ENCODE measurements at places on chromosomes 4 and X.

GRCh38 chrX:41085878-41086626, 807 bp downstream of the USP9X start:
- DNase-seq = peak; percentile 51

GRCh38 chrX:87338510-87338909, 179.1 kb upstream of the KLHL4 start:
- DNase-seq = peak; percentile 27

DNA sequence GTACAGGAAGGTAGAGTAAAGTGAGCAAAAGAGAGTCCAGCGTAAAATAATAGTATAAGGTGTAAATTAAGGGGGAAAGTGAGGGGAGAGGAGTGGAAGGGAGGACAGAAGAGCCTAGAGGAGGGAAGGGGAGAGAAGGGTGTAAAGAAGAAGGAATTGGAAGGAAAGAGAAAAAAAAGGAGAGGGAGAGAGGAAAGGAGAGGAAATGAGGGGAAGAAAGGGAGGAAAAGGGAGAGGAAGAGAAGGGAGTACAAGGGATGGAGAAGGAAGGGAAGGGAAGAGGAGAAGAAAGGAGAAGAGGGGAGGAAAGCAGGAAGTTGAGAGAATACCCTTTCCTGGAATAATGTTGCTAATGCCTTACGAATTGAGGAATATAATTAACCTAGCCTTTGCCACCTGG, 3.3 kb upstream of the FAT4 start:
- no peak for DNase-seq

- DNase-seq = peak; percentile 13
Measured at GRCh38 chr4:120658772-120659171, 263.8 kb downstream of the PRDM5 start.

DNA sequence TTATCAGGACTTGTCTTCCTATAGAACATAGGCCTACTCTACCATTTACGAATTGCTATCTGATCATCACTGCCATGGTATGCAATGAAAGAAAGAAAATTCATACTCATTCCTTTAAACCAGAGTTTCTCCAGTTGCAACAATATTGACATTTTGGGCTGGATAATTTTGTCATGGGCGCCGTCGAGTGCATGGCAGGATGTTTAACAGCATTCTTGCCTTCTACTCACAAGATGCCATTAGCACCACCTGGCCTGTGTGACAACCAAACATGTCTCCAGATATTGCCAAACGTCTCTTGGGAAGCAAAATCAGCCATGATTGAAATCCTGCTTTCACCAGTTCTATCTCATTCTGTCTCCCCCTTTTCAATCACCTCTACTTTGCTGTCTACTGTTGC, 63.6 kb upstream of the ARHGAP24 start:
- no peak for DNase-seq

DNA sequence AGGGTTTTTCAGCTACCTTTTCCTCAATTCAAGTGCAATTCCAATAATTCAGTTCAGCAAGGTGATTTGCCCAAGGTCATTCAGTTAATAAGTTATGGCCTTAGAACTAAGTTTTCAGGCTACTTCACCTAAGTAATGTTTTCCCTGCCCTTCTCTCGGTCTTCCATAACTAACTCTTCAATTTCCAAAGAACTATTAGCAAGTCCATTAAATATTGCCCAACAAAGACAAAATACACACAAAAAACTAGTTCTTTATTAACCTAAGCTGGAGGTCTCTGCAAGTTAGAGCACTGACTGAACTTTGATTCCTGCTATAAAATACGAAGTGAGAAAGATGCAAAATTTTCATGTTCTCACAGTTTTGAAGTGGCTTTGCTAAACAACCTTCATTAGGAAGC, 26.8 kb upstream of the GK start:
- no peak for DNase-seq

DNA sequence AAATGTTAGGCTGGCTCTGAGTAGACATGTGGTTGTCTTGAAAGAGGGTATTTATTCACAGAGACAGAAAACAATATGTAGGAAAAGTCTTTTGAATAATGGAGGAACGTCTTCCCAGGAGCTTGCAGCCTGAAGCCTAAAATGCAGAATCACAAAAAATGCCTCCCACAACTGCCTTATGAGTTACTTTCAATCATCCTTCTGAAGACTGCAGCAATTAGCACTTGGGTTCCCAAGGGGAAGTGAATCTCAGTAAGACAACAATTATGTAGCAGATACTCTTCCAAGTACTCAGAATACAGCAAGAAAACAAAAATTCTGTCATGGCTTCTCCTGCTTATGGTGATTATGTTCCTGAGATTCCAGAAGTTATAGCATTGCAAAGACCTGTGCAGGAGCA, 166.6 kb upstream of the TBL1X start:
- DNase-seq = peak; percentile 20

- DNase-seq = no peak
Measured at GRCh38 chr4:186642998-186643397, 80.7 kb downstream of the FAT1 start.

- DNase-seq = peak; percentile 73
Measured at GRCh38 chr4:116358633-116359222, 726.6 kb downstream of the TRAM1L1 start.

- no peak for DNase-seq
Measured at GRCh38 chr4:2924765-2925301, 38.4 kb downstream of the NOP14 start.

- DNase-seq = no peak
Measured at GRCh38 chr4:25847329-25847728, 15.5 kb downstream of the SEL1L3 start.

DNA sequence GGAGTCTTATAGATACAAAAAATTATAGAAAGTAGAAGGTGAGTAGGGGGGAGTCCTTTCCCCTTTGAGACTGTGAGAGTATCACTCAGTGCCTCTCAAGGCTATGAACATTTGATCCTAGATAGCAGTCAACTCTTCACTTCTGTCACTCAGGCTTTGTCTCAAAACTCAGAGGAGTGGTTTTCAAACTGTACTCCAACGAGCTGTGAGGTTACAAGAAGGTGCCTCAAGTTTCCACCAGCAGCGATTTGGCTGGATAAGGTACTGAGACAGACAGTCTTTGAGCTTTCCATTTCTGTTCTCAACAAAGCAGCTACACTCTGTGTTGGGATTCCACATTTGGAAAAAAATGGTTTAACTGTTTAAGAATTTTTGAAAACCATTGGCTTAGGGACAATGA, 48.0 kb upstream of the NDST3 start:
- DNase-seq = no peak

DNA sequence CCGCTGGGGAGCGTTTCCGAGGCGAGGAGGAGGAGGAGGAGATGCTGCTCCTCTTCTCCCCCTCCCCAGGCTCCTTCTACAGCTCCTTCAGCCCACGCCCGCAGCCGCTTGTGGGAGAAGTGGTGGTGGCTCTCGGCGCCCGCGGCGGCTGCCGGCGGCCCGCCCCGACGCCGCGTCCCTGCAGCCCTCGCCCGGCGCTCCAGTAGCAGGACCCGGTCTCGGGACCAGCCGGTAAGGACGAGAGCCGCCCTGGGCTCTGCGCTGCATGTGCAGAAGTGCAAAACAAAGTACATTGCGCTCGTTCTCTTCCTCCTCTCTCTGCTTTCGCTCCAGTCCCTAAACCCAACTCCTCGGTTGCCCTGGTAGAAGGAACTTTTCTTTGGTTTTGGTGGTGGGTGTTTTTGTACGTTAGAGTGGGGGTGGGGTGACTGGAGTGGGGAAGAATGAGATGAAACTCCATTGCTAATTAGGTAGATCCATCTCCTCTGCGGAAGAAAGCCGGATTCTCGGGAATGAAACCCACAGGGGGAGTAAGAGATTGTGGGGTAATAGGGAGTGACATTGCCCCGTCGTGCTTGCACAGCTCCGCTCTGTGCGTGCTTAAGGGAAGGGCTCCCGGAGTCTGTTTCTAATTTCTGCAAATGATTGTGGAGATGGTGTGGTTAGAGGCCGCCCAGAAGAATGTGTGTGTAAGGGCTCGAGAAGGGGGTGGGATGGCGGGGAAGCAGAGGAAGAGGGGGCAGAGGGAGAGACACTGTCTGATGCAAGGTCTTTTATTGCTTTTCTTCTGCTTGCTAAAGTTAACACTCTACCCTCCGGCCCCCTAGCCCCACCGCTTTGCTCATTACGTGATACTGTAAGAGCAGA, 677 bp downstream of the PTPN13 start:
- DNase-seq = peak; percentile 57

DNA sequence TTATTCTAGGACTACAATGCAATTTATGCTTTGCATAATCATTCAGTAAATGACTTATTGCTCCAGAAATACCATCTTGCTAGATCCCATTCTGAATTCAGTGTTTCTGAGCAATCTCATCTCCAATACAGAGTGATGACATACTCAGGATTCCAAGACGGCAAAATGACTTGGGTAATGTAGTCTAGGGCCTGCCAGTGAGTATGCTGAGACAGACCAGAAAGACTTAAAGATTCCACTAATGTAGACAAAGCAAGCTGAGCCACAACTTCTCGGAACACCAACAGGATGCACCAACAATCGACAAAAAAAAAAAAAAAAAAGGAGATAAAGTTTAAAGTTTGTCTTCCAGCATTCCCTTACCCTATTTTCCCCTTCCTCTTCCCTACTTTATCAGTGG, 919 bp upstream of the SEC24B start:
- DNase-seq = peak; percentile 70

- peak; percentile 84 for DNase-seq
Measured at GRCh38 chr4:73603271-73603710, 16.9 kb downstream of the RASSF6 start.
